ENCODE measurements at places on chromosomes 2 and 18.

- peak; percentile 73 for DNase-seq
Observed at GRCh38 chr18:47574966-47575365, 323.5 kb upstream of the SKOR2 start.

GRCh38 chr2:1636791-1637415 lies 107.4 kb downstream of the PXDN start:
- no peak for DNase-seq

GRCh38 chr18:31490387-31490786 lies 7.6 kb upstream of the DSG2 start:
- DNase-seq = no peak

DNA sequence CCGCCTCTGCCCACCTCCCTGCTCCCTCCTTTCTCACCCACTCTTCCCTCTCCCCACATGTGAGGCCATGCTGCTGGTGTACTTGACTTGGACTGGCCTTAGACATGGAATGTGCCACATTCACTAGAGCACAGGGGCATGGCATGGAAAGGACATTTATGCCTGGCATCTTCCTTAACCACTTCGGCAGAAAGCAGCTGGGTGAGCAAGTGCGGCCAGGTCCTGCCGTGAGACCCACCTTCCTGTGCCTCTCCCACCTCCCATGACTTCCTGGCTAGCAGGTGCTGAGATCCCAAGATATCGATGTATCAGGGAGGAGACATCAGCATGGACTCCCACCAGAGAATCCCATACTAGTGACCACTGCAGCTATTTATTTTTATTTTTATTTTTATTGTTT lies 13.0 kb downstream of the GPR55 start:
- no peak for DNase-seq

DNA sequence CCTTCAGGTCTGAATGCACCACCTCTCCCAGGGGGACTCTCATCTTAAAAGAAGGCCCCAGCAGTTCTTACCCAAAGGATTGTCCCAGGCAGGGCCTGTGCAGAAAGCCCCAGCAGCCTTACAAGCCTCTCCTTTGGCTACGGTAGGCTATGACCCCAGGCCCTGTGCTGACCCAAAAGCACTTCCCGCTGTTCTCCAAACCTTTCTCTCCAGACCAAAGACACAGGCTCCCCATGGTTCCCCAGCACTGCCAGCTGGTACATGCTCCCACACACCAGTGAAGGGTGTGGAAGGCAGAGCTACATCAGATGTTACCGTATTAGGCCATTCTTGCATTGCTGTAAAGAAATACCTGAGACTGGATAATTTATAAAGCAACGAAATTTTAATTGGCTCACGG lies 35.4 kb downstream of the LBH start:
- DNase-seq = no peak
